ENCODE measurements at places on chromosomes 6 and 20.

GRCh38 chr20:46261456-46262253 lies 46.6 kb downstream of the CDH22 start:
- no peak for DNase-seq

DNA sequence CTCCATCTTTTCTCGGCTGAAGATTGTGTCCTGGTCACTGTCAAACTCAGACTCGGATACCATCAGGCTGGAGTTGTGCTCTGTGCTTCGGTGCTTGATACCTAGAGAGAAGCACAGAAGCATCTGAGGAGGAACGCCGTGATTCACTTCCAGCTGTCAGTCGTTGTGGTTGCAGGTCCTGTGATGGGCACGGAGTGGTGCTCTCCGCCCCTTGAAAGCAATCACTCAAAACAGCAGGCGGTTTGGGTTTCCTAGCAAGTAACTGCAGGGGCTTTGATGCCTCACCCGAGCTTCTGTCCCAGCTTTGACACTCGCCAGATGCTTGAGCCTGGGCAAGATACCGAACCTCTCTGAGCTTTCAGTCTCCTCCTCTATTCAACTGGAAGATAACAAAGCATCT lies 52.5 kb downstream of the ALDH5A1 start:
- DNase-seq: no peak

- DNase-seq: no peak
These were observed 11.8 kb downstream of the THBS2 start for GRCh38 chr6:169241688-169242350.

GRCh38 chr6:25062070-25062811 lies 126.5 kb upstream of the RIPOR2 start:
- DNase-seq: no peak

GRCh38 chr20:36629719-36630681 lies 16.0 kb downstream of the SLA2 start:
- DNase-seq: no peak

GRCh38 chr6:94953867-94954631 lies 623.3 kb upstream of the MANEA start:
- DNase-seq: no peak

DNA sequence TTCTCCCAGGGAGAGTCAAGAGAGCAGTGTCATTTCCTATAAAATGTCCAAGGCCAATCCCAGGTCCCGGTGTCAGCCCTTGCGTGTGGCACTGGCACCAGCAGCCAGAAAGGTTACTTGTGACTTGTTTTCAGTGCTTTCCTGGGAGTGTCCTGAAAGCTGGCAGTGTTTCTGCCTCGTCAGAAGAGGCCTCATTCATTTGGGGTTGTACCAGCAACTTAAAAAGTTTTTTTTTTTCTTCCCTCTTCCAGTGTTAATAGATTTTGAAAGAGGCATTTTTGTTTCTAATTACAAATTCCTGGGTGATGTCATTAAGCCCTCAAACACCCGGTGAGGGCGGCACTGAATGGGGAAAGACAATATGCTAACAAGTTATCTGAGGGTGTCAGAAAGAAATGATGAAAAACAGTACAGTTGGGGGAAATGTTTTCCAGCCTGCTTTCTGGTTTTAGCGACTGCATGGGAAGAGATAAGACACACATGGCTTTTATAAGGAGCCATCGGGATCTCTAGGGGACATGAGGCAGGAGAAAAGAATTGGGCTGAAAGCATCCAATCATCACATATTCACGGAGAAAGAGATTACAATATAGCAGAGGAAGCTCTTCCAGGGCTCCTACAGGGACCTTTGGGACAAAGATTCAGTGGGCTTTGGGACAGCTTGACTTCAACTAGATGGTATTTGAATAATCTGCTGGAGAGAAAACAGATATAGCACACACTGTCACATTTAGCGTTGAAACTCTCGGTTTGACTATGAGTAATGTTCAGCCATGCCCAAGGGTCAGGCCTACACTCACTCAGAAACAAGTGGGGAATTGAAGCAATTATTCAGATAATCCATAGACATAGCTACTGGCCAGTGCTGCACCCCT lies 153.0 kb downstream of the BCAS1 start:
- DNase-seq: peak; percentile 59
